ENCODE measurements at places on chromosomes 12 and 14.

GRCh38 chr14:51386983-51387735 lies 147.1 kb downstream of the TMX1 start:
- DNase-seq = peak; percentile 54

DNA sequence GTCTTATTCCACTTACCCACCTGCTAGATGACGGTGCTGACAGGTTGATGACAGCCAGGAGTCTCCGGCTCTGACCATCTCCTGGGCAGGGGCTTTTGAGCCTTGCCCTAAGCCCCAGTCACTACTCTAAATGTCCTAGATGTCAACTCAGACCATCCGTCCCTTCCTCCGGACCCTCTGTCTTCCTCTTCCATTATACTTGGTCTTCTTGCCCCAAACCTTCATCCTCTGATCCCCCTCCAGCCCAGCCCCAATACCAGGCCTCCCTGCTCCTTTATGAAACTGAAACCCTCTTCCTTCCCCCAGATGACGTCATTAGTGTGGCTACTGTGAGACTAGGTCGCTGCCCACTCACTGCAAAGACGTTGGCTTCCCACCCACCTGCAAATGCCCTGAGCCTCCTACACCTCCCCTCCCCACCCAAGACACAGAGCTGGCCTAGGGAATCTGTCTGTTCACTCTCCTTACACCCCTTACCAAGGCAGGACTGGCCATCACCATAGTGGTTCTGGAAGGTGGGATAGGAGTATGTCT lies 10.1 kb downstream of the KRT71 start:
- DNase-seq = no peak

DNA sequence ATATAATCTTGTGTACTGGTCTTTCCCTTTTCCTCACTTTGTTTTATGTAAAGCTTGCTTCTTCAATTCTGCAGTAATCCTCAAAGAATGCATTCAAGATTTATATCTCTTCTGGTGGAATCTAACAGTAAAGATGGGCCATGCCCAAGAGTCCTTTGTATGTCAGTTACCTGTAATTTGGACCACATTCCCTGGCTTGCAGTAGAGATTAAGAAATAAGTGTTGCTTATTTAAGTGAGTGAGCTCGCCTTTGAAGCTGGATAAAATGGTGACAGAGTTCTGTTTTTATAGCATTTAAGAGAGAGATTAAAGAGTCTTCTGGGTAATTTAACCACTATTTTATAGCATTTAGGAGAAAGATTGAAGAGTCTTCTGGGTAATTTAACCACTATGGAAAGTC lies 262.1 kb upstream of the ATP2B1 start:
- no peak for DNase-seq

GRCh38 chr14:53152184-53152886 lies 788 bp downstream of the DDHD1 start:
- peak; percentile 46 for DNase-seq

DNA sequence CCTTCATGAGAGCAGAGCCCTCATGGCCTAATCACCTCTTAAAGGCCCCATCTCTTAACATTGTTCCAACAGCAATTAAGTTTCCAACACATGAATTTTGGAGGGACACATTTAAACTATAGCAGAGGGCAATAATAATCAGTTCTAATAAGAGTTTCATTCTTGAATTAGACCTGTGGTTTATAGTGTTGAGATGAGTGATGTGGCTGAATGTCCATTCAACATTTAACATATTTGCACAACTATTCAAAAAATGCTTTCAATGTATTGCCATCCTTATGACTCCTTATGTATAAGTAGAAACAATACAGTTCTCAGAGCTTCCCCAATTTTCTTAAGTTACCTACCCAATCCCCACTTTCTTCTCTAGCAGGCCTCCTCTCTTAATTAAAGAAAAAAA lies 21.5 kb downstream of the KLHL28 start:
- DNase-seq = no peak

DNA sequence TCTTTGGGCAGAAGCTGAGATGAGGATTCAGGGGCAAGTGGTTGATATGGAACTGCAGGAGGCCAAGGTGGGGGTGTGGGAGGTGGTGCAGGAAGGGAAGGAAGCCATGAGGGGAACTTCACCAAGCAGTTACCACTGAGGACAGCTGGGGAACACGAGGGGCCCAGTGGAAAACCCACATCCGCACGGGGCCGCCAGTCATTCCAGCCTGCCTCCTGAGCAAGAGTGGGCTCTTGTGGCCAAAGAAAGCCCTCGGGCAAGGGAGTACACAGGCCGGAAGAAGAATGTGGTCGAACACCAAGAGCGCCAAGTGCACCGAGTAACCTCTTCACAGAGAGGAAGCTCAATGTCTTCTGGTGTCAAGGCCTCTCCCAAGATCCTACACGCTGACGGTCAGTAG lies 252.2 kb upstream of the FOXN3 start:
- DNase-seq = no peak

DNA sequence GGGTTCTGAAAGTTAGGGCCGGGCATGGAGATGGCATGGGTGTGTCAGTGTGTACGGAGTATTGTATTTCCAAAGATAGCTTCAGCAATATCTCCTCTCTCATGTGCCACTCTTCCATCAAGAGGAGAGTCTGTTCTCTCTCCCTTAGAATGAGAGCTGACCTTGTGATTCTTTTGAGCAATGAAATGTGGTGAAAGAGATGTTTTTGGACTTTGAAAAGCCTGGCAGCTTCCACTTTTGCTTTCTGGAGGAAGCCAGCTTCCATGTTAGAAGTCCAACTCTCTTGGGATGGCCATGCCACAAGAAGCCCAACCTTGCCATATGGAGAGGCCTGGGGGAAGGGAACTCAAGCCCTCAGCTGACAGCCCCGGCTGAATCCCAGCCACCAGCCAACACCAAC lies 72.4 kb upstream of the GZMB start:
- no peak for DNase-seq

GRCh38 chr12:65695113-65695865 lies 129.0 kb upstream of the HMGA2 start:
- DNase-seq = peak; percentile 93

DNA sequence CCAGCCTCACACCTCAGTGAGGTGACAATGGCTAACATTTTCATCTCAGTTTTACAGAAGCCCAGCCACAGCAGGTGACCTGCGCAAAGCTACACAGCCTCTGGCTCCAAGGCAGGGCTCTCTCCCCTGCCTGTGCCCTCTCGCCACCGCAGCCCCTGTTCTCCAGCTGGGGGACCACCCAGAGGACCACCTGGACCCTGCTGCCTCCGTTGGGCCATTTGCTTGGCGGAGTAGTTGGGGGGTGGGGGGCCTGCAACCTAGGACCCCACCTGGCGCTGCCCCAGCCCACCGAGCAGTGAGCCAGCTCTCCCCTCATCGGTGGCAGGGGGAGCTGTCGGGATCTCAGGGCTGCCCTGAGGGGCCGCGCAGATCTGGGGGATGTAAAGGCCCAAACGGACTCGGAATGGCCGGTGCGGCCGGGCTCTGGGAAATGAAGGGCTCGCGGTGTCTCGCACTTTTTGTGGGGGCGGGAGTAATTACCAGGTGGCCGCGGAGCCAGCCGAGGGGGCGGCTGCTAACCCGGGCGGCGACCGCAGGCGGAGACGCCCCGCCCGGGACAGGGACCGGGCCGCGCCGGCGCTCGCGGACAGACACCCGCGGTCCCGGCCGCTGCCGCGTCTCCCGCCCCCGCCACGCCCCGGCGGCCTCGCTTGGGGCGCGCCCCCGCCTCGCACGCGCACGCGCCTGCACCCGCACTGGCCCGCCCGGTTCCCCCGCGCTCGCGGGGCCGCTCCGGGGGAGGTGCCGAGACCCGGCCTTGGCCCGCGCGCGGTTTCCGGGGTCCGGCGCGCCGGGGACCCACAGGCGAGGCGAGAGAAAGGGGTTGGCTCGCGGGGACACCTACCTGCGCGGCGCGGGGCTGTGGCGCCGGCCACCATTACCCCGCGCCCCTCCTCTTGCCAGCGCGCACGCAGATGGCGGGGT lies 8.6 kb upstream of the GPR68 start:
- DNase-seq = no peak

- peak; percentile 37 for DNase-seq
Measured at GRCh38 chr12:90262251-90262650, 553.6 kb upstream of the ATP2B1 start.

DNA sequence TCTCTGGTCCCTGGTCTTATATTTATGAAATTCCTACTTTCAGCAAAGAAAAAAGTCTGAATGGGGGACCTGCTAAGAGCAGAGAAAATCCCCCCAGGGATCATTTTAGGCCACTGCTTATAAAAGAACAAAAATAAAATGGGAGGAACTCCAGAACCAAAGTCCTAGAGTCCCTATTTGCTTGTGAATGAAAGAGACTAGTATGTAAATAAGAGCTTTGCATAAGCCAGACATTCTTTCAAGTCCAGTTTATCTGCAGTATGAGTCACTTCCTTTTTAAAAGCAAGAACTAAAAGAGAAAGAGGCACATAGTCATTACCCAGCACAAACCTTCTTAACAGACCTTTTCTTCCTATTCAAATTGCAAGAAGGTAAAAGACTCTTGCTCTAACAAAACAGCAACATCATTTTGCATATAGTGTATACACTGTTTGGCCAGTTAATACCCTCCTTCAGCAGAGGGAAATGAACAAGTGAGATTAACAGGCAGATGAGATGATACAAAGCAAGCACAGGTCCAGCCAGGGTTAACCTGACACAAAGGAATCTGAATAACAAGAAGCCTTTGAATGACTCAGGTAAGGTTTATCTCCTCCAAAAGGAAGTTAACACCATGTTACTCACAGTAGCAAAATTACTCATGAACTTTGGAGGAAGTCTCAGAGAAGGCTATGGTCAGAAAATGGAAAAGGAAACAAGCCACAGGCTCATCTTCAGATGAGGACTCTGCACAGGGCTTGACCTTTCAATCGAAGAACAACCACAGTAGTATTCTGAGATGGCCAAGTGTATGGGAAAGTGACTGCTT lies 87.3 kb downstream of the PHLDA1 start:
- peak; percentile 89 for DNase-seq

GRCh38 chr12:28883406-28883997 lies 265.6 kb upstream of the FAR2 start:
- DNase-seq = no peak

DNA sequence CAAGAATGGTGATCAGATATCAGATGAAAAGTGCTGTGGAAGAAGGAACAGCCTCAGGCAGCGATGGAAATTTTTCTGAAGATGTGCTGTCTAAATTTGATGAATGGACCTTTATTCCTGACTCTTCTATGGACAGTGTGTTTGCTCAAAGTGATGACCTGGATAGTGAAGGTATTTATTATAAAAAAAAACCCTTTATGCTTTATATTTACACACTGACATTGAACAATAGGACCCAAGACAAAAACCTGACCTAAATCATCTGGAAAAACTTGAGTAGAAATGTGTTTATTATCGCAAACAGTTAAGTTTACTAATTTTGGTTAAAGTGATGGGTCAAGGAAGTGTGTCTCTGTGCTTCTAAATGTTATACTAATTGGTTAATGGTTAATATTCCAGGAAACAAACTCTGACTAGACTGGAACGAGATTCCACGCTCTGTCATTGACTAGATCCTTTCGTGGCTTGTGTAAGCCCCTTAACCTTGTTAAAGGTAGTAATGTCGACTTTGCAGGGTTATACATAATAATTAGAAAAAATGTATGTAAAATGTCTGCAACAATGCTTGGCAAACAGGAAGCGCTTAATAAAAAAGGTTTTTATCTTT lies 62.7 kb downstream of the LRRK2 start:
- no peak for DNase-seq

- no peak for DNase-seq
Measured at GRCh38 chr12:52312086-52312485, 9.1 kb downstream of the KRT83 start.

DNA sequence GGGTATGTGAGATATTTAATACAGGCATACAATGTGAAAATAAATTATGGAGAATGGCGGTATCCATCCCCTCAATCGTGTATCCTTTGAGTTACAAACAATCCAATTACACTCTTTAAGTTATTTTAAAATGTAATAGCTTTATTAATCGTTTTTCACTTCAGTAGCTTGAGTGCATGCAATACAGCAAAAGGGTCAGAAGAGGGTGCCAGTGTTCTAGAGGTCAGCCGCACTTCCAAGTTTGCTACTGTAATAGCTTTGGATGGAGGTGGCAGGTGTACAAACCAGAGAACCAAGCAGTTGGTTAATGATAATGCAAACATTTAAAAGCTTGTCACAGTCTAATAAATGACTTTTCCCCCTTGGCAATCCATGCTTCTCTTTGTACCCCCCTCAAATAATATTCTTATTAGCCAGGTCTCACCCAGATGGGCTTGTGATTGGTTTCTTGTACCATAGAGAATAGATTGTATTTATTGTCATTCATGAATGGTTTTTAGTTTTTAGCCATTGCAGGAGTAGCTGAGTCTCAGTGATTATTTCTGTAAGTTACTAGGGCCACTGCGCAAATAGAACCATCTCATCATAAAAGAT lies 127.0 kb downstream of the ERC1 start:
- peak; percentile 84 for DNase-seq

- no peak for DNase-seq
Measured at GRCh38 chr14:27181333-27181732, 583.5 kb upstream of the NOVA1 start.

DNA sequence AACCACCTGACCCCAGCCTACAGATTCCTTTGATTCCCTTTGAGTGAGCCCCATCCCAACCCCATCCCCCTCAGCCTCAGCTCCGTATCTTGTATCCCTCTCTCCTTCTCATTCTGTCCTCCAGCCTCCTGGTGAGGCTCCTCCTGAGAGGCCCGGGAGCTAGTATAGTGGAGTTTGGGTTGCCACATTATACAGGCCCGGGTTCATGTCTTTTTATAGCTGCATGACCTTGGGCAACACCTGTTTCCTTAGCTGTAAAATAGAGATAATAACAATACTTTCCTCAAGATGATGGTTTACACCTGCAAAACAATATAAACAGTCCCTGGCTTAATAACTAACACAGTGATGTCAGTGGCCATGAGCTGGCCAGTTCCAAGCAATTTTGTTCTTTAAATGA lies 89.8 kb downstream of the STAB2 start:
- DNase-seq = no peak

GRCh38 chr12:51419425-51420193 lies 5.0 kb upstream of the SLC4A8 start:
- peak; percentile 8 for DNase-seq

- no peak for DNase-seq
Measured at GRCh38 chr14:54374117-54374884, 22.5 kb upstream of the CDKN3 start.

GRCh38 chr12:92943482-92944250 lies 14.6 kb upstream of the EEA1 start:
- no peak for DNase-seq

- no peak for DNase-seq
Measured at GRCh38 chr14:71890541-71890940, 41.7 kb upstream of the RGS6 start.

DNA sequence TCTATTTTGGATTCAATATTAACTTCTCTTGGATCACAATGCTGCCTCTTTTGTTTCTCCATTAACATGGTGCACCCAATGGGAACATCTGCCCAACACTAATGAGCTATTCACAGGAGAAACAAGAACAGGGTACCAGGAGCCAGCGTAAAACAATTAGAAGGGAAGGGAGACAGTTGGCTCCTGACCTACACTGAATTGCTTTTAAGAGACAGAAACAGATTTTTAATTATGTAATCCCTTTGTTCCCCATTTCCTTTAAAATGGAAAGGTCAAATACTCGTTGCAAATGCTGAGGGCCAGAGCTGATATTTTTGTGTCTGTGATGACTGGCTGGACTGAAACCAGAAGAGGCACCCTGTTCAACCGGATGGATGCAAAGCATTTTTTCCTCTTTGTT lies 108.3 kb downstream of the SEC23A start:
- DNase-seq = no peak

GRCh38 chr12:71152851-71153250 lies 4.9 kb downstream of the TSPAN8 start:
- peak; percentile 26 for DNase-seq

GRCh38 chr14:75991753-75992152 lies 6.2 kb downstream of the IFT43 start:
- no peak for DNase-seq

GRCh38 chr12:22431693-22432251 lies 97.3 kb upstream of the ST8SIA1 start:
- DNase-seq = no peak

Measured in epithelial cell of esophagus (primary cell).